Fibroblast of skin of scalp (primary cell): ENCODE measurements at places on chromosomes 7 and 10.

GRCh38 chr10:68271196-68271882 is 39.4 kb upstream of the ATOH7 start:
- no peak for DNase-seq

DNA sequence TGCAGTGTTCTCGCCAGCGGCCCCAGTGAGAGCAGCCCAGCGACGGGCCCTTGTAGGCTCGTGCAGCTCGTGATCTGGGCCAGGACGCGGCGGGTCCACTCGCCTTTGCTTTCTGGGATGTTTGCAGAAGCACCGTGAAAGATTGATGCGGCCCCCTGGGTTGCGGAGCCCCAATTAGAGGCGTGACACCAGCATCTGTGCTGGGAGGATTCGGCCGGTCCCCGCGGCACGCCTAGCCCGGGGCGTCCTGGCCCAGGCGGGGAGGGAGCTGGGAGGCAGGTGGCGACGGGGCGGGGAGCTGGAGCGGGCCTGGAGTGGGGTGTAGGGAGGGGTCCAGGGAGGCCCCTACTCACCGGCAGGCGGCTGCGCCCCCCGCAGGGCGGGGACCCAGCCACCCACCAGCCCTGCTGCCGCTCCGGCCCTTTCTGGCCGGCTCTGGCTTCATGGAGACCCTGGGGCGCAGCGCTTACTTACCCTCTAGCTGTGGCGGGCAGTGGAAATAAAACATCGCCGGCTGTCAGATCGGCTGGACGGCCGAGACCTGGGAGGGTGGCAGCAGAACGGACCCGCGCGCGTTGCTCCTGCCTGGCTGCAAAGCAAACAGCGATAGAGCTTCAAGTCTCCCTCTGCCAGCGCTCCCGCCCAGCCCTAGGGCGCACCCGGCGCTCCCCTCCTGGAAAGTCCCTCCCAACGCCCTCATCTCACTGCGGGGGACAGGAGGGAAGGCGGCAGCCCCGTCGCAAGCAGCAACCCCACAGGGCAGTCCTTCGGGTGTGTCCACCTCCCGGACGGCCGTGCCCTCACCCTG is 752 bp downstream of the DRGX start:
- no peak for DNase-seq

DNA sequence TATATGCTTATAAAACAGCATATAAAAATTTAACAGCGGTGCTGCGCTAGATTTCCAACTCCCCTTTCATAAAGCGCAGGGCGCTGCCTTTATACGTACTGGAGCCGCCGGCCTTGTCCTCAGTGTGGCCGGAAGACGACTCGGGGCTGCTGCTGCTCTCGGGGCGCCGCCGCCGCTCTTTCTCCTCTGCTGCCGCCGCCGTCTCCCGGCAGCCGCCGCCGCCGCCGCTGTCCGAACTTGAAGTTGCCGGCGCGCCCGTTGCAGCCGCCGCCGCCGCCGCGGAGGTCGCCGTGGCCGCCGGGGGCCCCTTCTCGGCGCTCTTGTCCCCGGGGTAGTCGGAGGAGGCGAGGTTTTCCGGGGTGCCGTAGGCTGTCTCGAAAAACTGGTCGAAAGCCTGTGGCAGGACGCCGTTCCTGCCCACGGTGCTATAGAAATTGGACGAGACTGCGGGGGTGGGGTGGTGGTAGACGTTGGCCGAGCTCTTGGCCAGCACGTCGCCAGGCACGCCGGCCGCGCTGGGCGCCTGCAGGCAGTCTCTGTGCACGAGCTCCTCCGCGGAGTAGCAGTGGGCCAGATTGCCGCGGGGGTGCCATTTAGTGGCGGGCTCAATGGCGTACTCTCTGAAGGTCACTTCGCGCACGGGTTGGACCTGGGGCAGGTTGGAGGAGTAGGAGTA is 557 bp downstream of the HOXA11 start:
- peak; percentile 16 for DNase-seq

DNA sequence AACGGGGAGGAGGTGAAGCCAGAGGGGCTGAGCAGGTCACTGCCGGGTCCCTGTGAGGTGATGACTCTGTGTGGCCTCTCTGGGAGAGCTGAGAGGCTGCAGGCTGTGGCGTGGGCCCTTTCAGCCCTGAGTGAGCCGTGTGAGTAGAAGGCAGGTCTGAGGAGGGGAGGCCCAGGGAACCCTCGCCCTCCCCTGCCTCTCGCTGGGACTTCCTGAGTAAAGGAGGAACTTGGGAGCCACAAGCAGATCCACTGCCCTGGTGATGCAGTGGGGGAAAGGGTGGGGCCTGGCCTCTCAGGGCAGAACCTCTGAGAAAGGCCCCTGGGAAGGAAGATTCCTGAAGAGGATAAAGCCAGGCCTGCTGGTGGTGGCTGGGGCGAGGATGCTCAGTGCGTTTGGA is 22.8 kb downstream of the EEPD1 start:
- no peak for DNase-seq

DNA sequence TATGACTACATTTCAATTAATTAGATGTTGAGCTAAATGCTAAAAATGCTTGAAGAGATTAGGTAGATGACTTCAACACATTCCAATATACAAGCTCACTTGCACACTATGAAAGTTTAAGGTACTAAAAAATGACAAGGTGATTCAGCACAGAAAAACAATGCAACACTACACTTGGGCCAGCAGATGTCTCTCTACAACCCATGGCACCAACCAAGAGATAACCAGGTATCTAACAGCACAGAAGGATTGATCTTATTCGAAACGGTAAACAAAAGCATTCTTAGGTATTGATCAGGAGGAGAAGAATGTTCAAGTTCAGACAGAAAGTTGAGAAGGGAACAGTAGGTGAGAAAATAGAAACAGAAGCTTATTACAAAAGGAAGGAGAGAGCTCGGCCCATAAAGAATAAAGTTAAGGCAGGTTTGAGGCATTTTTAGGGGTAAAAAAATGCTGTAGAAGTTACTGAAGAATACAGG is 248.2 kb upstream of the KLF14 start:
- peak; percentile 37 for DNase-seq
